ENCODE measurements at places on chromosomes 4 and X.

- no peak for ATAC-seq
These were observed 71.2 kb downstream of the CHRNA9 start for GRCh38 chr4:40406340-40406739.

- no peak for ATAC-seq
These were observed 2.3 kb downstream of the NWD2 start for GRCh38 chr4:37246891-37247290.

GRCh38 chr4:135239964-135240363 is 1038.4 kb upstream of the PABPC4L start:
- ATAC-seq, result no peak

DNA sequence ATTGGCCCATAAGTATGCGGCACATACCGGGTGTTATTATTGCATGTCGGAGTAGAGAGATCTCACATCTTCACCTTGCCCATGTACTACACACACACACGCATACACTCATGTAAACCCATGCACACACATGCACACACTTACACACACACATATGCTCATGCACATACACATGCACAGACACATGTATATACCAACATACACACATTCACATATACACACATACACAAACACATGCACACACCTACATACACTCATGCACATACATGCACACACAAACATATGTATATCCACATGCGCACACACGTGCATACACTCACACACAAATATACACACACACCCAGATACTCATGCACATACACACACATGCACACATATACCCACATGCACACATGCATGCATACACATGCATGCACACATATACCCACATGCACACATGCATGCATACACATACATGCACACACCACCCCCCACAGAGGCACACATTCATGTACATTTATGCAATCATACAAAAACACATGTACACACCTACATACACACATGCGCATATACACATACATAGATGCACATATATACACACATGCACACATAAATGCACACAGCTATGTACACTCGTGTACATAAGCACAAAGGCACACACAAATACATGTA is 11.2 kb downstream of the CYP4V2 start:
- no peak for ATAC-seq
